ENCODE measurements at places on chromosomes 13 and 19. TPM values are rescaled to one million over a fixed set of nuclear protein-coding genes. Genes with fewer than 3 reads are reported as not detected.

DNA sequence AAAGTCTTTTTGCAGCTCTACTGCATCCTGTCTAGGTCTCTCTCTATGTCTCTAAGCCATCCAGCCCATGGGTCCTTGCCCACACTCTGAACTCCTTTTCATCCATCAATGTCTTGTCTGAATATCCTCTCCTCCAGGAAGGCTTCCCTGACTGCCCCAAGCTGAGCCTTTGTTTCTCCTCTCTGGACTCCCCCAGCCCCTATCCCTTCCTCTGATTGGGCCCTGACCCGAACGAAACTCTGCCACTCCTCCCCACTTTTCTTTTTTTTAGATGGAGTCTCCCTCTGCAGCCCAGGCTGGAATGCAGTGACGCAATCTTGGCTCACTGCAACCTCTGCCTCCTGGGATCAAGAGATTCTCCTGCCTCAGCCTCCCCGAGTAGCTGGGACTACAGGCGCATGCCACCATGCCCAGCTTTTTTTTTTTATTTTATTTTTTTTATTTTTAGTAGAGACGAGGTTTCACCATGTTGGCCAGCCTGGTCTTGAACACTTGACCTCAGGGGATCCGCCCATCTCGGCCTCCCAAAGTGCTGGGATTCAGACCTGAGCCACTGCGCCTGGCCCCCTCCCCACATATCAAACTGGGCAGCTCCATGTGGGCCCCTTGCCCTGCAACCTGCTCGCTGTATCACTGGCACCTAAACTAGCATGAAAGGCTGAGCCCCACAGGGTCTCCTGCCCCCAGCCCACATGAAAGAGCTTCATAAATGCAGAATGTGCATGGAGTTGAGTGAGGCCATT lies 870 bp upstream of the UNC13A start:
- no peak for DNase-seq

- no peak for DNase-seq
Observed at GRCh38 chr13:106470576-106470975, 64.9 kb downstream of the EFNB2 start.

- no peak for DNase-seq
Observed at GRCh38 chr13:38180126-38180525, 169.5 kb upstream of the UFM1 start.

Gene GNA15
- 6.2 TPM for total RNA-seq

Gene FGF22
- 0.97 TPM for total RNA-seq

Measured in CD8-positive, alpha-beta T cell (primary cell).